ENCODE measurements at places on chromosomes 4 and X.

DNA sequence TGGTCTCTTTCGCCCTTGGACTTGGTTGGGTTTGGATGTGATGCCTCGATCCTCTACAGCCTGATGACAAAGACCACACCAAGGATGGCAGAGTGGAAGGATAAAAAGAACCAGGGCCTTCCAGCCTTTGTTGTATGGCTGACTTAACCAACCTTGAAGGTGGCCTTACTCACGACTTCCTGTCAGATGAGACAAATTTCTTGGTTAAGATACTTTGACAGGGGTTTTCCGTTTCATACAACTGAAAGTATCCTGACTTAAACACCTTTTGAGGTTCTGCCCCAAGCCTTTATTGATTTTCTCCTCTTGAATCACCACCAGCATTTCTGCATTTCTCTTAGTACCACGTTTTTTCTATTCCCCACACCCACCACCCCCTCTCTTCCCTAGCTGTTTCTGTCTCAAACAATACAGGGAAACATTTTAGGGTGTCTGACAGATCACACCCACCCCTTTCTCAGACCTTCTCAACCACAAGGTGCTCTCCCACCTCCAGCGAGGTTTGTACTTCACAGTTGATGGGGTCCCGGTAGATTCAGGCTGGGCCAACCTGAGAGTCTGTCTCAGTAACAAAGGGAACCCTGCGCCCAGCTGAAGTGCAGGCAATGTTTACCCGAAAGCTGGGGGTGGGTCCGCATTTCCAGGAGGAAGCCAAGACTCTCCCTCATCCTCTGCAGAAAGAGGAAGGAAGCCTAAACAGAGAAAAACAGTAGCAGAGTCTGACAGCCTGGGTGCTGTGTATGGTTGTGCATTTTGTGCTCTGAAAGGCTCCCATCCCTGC is 5.0 kb upstream of the TSPAN5 start:
- DNase-seq: peak; percentile 54

DNA sequence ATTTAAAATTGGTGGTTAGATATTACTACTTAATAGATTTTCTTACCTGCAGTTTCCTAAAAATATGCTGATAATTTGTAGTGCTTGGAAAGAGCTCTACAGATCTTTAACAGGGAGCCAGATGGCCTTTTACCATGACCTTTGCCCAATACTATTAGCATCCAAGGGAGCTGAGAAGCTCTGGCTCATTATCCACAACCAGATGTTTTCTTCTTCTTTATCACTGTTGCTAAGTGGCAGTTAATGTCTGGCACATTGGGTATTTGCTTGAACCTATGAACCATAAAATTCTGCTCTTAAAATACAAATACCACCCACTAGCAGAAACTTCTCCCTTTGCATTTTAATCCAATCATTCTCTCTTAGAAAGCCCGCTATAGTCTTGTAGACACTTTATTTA is 1480.3 kb downstream of the C4orf33 start:
- DNase-seq: no peak

DNA sequence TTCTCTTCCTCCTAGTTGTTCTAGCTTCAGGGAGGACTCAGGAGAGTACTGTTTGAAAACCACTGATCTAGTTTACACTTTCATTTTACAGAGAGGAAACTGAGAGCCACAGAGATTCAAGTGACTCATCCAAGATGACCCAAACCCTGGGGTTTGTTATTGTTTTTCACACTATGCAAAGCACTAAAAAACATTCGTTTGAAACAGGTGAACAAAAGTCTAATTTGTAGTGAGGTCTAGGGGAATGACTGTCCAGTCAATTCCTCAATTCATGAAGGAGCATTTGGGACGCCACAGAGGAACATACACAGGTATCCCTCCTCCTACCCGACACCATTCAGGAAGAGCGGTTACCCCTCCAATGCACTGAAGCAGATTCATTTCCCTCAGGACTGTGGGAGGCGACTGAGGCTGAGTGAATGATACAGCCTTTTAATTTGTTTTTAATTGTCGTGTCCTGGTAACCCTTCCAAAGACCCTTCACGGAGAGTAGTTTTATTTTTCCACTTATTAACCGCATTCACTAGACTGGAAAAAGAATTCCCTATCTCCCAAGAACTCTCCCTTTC is 30.3 kb downstream of the TLR10 start:
- no peak for DNase-seq

GRCh38 chr4:7659429-7660175 is 224.9 kb upstream of the PSAPL1 start:
- no peak for DNase-seq

GRCh38 chr4:112058433-112058832 is 86.8 kb upstream of the FAM241A start:
- no peak for DNase-seq

DNA sequence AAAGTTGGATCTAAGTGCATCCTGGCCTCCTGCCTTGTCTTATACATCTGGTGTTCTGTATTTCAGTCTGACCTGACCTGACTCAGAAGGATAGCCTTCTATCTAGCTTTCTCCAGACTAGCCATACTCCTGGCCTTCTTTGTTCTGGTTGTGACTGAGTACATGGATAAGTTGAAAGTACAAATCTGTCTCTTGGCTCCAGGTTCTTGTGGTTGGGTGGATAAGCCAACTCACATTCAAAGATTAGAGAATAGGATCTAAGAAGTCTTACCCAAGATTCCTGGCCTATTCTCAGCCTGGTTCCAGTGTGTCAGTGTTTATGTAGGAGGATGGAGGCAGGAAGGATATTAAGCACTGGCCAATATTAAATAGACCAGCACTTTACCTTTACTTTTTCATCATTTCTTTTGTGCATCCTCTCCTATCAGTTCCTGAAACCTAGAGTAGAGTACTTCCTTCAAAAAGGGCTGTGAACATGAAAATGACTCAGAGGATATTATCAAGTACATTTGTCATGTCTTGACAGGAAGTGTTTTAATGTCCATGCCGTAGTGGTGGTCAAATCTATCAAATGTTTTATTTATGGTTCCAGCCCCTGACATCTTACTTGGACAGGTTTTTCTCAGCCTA is 123.5 kb downstream of the IL15 start:
- no peak for DNase-seq

DNA sequence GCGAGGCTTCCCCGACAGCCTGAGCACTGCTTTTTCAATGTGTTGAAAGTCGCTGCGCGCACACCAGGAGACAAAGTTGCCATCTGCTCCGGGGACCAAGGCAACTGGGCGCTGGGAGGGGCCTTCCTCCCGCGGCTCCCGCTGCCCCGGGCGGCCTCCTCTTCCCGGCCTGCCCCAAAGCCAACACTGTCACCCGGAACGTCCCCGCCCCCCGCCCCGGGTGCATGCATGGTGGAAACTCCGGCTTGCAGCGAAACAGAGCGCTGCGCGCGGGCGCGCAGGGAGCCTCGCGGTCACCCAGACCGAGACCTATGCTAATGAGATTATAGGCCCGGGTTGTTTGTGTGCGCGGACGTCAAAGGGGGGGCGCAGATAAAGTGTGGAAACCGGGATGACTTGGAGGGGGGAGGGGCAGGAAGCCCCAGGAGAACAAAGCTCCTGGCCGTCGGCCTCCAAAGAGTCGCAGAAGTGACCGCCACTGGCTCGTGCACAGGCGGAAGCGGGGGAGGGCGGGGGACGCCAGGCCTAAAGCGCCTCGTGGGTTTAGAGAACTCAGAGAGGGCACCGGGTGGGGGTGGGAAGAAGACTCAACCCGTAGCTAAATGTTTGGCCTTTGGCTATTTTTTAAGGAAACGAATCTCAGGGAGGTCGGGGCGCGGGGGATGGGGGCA is 88.8 kb downstream of the BCOR start:
- DNase-seq: peak; percentile 13

GRCh38 chr4:54677416-54677815 is 19.7 kb downstream of the KIT start:
- DNase-seq: no peak

GRCh38 chrX:152987801-152988200 is 6.1 kb downstream of the PNMA5 start:
- DNase-seq: no peak

DNA sequence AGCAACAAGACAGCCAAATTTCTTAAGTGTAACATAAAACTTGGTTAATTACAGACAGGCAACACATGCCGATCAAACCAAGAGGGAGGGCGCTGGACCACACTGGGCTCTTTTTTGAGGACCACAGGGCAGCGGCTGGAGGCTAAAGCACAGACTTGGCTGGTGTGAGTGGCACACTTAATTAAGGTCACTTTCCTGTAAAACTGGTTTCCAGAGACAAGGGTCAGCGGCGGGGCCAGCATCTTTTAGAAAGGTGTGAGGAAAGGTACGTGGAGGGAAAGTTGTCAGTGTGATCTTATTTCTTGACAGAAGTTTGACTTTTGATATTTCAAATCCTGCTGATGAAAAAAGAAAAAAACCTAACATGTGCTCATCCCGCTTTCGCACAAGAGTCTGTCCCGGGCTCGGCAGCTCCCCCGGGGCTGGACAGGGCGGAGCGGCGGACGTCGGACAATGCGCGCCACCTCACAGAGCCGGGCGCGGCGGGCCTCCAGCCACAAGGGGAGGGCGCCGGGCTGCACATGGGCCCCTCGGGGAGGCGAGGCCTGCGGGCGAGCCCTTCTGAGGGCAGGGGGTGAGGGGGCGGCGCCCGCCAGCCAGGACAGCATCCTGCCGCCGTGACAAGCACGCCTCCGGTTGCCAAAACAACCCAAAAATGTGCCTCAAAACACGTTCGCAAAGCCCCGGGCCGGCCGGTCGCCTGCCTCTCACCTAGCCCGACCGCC is 660 bp upstream of the HSPA4L start:
- peak; percentile 1 for DNase-seq

DNA sequence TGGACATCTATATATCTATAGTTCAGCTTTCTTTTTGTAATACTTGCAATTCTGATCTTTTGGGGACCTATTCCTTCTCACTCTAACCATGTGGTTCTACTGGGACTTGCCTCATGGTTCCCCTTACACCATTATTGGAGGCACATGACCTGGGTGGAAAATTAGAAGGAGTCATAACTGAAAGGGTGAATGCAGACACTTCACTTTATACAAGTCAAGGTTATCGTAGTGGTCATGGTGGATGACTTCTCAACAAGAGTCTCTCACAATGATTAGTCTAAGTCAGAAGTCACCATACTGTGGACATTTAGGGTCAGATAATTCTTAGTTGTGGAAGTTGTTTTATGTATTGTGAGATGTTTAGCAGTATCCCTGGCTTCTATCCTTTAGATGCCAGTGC is 10.5 kb upstream of the EIF4E start:
- DNase-seq: no peak

- DNase-seq: no peak
Measured at GRCh38 chr4:82501154-82501442, 60.7 kb downstream of the TMEM150C start.

- no peak for DNase-seq
Measured at GRCh38 chr4:8607603-8608481, 15.3 kb downstream of the CPZ start.

- no peak for DNase-seq
Measured at GRCh38 chr4:113256946-113257345, 207.5 kb downstream of the ANK2 start.

- no peak for DNase-seq
Measured at GRCh38 chrX:29587107-29587506, 628.3 kb upstream of the MAGEB2 start.

- DNase-seq: no peak
Measured at GRCh38 chr4:145670422-145670821, 9.5 kb upstream of the C4orf51 start.

DNA sequence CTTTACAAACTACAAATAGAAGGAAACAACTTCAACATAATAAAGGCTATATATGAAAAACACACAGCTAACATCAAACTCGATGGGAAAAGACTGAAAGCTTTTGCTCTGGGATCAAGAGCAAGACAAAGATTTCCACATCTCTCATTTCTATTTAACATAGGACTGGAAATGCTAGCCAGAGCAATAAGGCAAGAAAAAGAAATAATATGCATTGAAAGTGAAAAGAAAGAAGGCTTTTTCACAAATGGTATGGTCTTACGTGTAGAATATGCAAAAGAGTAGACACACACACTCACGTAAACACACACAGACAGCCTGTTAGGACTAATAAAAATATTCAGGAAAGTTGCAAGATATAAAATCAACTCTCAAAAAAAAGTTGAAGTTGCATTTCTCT is 660.5 kb upstream of the PCDH10 start:
- no peak for DNase-seq

GRCh38 chr4:53688186-53688790 is 97.0 kb upstream of the LNX1 start:
- DNase-seq: no peak

DNA sequence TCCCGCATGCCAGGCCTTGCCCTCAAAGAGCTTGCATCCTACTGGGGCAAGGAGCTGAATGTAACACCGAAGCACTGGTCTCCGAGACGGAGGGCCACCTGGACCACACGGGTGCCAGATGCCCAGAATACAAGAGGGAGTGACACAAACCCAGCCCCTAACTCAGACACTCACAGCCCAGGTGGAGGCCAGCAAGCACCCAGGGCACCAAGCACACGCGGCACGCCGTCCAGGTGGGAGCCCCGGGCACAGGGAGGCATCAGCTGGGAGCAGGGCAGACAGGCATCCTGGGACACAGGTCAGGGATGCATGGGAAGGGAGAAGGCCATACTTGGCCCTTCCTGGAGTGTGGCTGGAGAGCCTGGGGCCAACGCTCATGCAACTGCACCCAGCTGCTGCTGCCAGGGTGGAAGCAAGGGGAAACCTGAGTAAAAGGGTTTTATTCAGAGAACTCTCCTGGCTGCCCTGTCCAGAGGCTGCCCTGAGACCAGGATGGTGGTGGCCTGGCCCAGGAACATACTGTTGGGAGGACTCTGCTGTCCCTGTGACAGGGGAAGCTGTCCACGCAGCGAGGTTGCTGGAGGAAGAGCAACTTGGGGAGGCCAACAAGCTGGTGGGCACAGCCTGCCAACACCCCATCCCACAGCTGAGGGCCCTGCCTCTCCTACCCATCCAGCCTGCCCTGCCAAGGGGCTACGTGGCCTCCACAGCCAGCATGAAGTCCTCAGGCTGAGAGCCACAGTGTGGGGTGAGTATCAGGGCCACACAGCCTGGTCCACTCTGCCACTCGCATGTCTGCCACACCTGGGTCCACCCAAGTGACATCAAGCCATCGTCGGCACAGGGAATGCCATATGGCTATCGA is 22.2 kb upstream of the PPP2R2C start:
- no peak for DNase-seq

DNA sequence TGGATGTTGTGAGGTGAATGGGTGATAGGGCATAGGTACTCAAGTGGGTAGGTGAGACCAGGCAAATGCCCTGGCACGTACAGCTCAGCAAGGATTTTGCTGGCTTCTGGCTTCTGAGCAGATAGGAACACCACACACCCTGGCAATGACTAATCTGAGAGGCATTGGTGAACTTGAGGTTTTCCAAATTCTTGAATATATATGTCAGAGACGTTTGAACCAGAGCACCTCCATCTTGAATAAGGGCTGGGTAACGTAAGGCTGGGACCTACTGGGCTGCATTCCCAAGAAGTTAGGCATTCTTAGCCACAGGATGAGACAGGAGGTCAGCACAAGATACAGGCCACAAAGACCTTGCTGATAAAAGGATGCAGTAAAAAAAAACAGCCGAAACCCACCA is 204.5 kb downstream of the NLGN4X start:
- DNase-seq: no peak

- no peak for DNase-seq
Measured at GRCh38 chr4:177175473-177175872, 134.2 kb upstream of the NEIL3 start.
